ENCODE measurements at places on chromosomes 5 and 9. TPM values are rescaled to one million over a fixed set of nuclear protein-coding genes. Genes with fewer than 3 reads are reported as not detected.

DNA sequence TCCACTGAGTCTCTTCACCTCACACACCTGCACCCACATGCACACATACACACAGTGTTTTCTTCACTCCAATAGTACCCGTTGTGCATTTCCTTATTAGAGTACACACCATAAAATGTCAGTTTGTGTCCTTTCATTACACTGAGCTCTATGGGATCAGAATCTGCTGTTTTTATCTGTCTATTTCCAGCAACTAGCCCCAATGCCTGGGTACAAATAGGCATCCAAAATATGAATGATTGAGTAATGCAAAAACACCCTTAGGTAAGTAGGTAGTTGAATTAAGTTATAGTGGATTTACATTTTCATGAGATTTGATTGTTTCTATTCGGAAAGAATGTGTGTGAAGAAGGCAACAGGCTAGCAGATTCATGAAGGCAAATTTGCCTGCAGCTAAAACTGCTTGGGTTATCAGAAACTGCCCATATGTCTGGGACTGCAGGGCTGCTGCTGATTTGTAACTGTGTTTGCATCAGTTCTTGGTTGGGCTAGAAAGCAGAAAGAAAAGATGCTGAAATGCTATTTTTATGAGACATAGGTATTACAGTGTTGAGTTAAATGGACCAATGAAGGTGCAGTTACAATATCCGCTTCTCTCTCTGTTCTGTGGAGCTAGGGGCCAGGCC, 26.9 kb downstream of the PPP3R2 start:
- DNase-seq: no peak

GRCh38 chr9:127805620-127806019, 2.9 kb downstream of the FPGS start:
- no peak for DNase-seq

GRCh38 chr5:65086234-65086890, 317.6 kb downstream of the CWC27 start:
- no peak for DNase-seq

DNA sequence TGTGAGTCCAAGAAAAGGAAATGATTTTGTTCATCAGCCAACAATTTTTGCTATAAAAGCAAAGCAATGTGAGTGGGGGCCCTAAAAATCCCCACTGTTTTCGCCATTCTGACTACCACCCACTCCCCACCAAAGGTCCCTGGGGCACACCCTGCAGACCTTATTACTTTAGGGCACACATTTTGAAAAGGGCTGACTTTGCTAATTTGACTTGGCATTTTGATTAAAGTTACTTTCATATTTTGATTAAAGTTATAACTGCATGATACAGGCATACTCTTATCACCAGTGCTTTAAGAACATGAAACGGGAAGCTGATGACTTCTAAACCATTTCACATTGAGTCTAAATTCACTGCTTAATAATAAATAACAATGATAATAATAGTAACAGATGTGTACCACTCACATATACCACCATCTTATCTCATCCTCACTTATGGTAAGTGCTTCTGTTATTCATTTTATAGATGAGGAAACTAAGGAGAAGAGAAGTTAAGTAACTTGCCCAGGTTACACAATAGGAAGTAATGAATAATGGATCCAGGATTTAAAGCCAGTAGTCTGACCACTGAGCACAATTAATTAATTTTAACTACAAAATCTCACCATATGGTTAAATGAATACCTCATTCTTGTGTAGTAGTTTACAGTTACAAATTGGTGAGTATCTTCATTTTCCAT, 25.4 kb upstream of the NR3C1 start:
- DNase-seq: no peak

DNA sequence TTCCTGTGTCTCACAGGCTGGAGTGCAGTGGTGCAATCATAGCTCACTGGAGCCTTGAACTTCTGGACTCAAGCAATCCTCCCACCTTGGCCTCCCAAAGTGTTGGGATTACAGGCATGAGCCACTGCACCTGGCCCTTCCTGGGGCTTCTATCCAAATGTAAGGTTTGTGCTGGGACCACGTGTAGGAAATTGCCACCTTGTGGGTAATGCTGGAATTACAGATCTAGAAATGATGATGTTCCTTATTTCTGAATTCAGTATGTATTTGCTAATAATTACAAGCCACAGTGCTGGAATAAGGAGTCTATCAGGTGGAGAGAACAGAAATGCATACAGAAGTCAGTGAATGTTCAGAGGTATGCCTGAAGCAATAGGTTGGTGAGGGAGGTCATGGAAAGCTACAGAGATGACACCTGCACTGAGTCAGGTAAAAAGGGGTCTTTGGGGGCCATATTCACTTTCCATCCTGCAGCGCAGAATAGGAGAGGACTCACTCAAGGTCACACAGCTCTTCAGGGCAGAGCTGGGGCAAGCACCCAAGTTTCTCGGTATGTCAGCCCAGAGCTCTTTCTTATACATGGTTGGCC, 8.8 kb upstream of the IGFBPL1 start:
- no peak for DNase-seq

DNA sequence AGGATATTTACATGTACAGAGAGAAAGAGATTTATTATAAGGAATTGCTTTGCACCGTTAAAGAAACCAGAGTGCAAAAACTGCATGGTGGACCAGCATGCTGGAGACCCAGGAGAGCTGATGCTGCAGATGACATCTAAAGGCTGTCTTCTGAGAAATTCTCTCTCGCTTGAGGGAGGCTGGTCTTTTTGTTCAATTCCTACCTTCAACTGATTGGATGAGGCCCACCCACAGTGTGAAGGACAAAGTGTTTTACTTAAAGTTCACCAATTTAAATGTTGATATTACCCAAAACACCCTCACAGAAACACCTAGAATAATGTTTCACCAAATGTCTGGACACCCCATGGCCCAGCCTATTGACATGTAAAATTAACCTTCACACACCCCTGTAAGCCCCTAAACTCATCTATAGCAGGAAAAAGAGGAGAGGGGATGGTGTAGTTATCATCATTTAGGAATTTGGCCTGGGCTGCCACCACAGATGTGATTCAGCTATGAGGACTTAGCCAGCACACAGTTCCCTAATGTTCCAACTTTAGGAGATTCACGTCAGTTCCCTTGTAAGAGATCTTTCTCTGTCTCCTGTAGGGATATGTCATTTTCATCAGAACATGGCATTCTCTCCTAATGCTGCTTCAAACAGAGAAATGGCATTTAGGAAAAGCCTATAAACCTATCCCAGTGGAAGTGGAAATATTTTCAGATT, 358.2 kb upstream of the TLE4 start:
- no peak for DNase-seq

DNA sequence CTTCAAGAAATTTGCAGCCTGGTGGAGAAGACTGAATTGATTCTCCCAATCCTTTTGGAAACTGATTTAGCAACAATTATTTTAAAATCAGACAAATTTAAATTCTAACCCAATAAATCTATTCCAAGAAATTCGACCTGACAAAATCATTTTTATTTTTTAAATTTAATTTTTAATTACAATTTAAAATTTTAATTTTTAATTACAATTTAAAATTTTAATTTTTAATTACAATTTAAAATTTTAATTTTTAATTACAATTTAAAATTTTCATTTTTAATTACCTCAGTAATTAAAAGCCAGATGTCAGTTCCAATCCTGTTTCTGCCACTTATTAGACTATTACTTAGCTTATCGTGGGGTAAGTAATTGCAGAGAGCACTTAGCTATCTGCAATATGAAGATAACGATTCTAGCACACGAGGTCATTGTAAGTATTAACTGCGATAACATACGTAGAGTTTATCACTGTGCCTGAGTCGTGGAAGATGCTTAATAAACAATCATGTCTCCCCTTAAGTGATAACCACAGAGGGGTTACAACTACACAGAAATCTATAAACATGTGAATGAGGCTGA, 346.4 kb upstream of the SLC24A2 start:
- no peak for DNase-seq

DNA sequence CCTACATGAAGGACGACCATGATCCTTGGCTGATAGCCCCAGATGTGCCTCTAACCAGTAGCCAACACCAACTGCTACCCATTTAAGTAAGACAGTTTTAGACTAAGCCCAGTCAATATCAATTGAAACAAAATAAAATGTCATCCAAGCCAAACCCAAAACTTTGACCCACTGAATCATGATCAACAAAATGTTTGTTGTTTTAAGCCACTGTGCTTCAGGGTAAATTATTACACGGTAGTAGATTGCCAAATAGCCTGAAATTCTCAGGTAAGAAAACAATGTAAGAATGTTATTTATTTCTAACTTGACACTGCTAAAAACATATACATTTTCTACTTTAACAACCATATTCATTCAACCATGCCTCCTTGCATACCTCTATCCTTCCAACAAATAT, 105.5 kb upstream of the PAPPA start:
- no peak for DNase-seq

DNA sequence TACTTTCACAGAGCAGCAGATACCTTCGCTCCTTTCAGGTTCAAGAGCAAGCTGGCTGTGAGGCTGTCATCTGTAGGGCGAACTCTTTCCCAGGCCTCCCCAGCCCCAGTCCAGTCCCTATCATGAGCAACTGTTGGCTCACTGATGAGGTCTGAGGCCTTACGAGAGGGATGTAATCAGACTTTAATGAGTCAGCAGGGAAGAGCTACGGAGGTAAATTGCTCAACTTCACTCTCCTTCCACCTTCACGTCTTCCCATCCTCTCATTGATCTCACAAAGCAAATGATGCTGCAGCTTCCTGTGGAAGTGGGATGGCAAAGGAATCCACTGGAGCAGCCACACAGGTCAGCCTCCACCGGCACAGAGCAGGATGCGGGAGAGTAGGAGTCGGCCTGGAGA, 130.7 kb upstream of the TBCA start:
- DNase-seq: no peak

DNA sequence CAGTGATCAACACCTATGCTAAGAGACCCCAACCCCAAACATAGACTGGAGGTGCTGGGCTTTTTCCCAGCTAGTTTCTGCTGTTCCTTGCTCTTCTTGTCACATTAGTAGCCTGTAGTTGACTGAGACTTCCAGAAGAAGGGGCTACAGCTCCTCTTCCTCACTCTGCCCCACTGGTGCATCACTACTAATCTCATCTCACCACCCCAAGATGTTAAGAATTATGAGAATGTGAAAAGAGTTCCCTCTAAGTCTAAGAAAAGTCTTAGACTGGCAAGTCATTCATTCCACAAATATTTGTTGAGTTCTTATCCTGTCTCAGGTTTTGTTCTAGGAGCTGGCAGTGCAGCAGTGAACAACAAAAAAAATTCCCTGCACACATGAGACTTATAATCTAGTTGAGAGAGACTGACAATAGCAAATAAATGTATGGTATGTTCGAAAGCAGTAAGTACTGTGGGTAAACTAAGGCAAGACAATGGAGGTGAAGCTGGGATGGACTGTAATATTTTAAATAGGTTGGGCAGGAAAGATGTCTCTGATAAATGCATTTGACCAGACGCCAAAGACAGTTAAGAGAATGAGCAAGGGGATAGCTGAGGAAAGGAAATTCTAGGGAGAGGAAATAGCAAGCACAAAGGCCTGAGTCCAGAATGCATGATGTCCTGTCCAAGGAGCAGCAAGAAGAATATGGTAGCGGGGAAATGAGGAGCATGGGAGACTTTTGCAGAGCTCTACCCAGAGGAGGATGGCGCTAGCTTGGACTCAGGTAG, 92.3 kb downstream of the PTCD2 start:
- DNase-seq: no peak

GRCh38 chr5:6354848-6355247, 23.5 kb downstream of the MED10 start:
- DNase-seq: no peak

DNA sequence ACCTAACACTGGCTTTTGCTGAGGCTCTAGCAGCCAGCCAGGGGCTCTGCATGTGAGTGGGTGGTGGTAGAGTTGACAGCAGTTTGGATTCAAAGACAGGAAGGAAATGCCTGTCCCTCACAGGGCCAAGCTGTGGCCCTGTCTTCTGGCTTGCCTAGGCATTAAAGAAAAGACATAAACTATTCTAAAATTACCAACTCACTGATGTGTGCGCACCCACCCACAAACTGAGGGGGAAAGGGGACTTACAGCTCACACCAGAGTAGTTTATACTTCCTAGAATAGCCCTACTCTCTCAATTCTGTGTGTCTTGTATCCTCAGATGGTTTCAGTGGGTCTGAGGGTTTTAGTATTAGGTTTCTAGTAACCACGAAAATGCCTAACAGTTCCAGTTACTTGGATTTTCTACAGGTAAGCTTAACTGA, 18.3 kb upstream of the IL13 start:
- no peak for DNase-seq

IL3 gene
- not detected for total RNA-seq

SLC25A2 gene
- total RNA-seq: not detected

GRCh38 chr9:17970277-17970676, 391.4 kb downstream of the SH3GL2 start:
- DNase-seq: no peak

PSD2 gene
- 0.16 TPM for total RNA-seq

SLC38A9 gene
- total RNA-seq: 17.4 TPM

DNA sequence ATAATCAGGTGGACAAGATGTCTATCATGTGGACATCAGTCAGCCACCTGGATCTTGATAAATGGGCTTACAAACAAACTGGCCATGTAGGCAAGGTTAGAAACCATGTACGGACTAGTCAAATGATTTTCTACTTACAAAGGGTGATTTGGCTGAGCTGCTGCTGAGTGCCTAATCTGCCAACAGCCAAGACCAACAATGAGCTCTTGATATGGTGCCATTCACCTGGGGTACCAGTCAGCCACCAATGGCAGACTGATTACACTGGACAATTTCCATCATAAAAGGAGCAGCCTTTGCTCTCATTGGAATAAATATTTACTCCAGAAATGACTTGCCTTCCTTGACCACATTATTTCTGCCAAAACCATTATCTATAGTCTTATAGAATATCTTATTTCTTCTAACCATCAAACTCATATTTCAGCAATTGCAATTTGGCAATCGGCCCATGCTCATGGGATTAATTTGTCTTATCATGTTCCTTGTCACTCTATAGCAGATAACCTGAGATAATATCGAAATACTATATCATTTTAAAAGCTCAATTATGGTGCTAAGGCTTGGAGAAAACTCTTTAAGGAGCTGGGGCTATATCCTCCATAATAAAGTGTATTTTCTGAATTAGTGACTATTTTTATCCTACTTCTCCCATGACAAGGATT, 135.1 kb downstream of the SLC25A46 start:
- DNase-seq: no peak

GRCh38 chr5:118722122-118723020, 266.0 kb downstream of the DTWD2 start:
- no peak for DNase-seq

Data from omental fat pad (tissue), 4 donors.